Fibroblast of upper back skin (primary cell): ENCODE measurements at places on chromosomes 5 and 9.

- no peak for DNase-seq
Measured at GRCh38 chr9:93065135-93065720, 6.7 kb downstream of the SUSD3 start.

- no peak for DNase-seq
Measured at GRCh38 chr9:93161786-93162562, 22.0 kb upstream of the WNK2 start.

DNA sequence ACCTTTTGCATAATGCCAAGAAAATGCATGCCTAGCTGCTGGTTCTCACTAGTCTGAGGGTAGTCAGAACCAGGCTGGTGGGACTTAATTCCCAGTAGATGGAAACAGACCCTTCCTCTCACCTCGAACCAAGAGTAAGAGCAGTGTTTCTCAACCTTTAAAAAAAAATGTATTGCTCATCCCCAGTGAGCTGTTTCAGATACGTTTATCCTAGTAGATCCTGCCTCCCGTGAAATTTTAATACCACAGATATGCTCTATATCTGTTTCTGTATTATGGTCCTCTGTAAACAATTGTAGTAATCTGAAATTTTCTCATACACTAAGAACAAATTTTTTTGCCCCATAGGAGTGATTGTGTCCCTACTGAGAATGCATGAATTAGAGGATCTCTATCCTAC lies 86.2 kb downstream of the TEK start:
- DNase-seq: no peak

- DNase-seq: peak; percentile 10
Measured at GRCh38 chr9:118640836-118641560, 728.2 kb downstream of the BRINP1 start.

DNA sequence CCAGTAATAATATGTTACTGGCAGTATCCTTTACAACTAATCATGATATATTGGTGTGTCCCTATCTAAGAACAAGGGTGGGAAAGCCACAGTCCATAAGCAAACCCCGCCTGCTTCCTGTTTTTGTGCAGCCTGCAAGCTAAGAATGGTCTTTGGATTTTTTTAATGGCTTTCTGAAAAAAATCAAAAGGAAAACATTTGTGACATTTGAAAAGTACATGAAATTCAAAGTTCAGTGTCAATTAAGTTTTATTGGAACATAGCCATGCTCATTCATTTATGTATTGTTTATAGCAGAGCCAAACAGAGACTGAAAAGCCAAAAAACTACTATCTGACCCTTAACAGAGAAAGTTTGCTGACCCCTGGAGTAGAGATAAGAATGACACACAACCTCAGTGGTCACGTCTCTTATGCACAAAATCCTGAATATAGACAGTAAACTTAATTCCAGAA lies 12.8 kb upstream of the TMEM245 start:
- no peak for DNase-seq

DNA sequence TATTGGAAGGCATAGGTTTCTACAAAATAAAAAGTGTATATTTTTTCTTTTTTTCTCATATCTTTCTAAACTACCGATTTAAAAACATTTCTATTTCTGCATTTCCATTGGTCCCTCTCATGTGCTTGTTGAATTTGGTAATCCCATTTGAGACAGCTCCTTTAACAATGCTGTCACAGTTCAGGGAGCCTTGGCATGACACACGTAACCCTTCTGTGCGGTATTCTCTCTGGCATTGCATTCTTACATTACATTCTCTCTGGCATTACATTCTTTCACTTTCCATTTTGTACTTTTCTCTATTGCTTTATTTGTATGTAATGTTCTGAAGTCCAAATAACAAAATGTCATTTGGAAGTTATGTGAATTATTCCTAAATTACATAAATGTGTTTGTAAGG lies 150.7 kb upstream of the RASGRF2 start:
- no peak for DNase-seq
